ENCODE measurements at places on chromosomes 12 and 14. TPM values are rescaled to one million over a fixed set of nuclear protein-coding genes. Genes with fewer than 3 reads are reported as not detected.

- H3K27ac ChIP-seq: no peak overlapping the region
- H3K36me3 ChIP-seq: no peaks in the 10 kb centered on the region
- H3K4me1 ChIP-seq: no peaks in the 10 kb centered on the region
- no peak overlapping the region for H3K4me3 ChIP-seq
- DNase-seq: no peak
- no peaks in the 10 kb centered on the region for H3K27me3 ChIP-seq
These were observed 21.9 kb upstream of the SLC15A5 start for GRCh38 chr12:16299403-16299802.

DNA sequence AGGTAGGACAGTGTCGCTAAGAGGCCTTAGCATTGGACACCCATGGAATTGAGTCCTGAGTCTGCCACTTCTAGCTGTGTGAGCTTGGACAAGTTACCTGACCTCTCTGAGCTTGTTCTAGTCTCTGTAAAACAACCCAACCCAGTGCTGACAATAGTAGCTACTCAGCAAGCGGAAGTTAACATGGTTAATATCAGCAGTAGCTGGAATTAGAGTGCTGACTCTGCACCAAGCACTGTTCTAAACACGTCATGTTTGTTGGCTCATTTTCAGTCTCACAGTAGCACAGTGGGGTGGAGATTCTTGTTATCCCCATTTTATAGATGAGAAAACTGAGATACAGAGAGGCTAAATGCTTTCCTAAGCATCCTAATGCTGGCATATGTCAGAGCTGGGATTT is 47.5 kb upstream of the RIN3 start:
- peaks cover 8% of the 10 kb centered on the region for H3K36me3 ChIP-seq
- H3K4me3 ChIP-seq: no peak overlapping the region
- no peak for DNase-seq

DNAI7 gene
- not detected for total RNA-seq

GRCh38 chr12:12822886-12823285 is 9.7 kb downstream of the DDX47 start:
- peaks cover 21% of the 10 kb centered on the region for H3K4me1 ChIP-seq
- H3K36me3 ChIP-seq: peaks cover 32% of the 10 kb centered on the region
- no peaks in the 10 kb centered on the region for H3K27me3 ChIP-seq
- no peak overlapping the region for H3K27ac ChIP-seq

GRCh38 chr12:114656906-114657596 is 26.9 kb downstream of the TBX3 start:
- no peaks in the 10 kb centered on the region for H3K4me1 ChIP-seq
- H3K27me3 ChIP-seq: peaks cover 26% of the 10 kb centered on the region
- DNase-seq: no peak
- no peaks in the 10 kb centered on the region for H3K36me3 ChIP-seq

CLEC6A gene
- total RNA-seq: not detected

DNA sequence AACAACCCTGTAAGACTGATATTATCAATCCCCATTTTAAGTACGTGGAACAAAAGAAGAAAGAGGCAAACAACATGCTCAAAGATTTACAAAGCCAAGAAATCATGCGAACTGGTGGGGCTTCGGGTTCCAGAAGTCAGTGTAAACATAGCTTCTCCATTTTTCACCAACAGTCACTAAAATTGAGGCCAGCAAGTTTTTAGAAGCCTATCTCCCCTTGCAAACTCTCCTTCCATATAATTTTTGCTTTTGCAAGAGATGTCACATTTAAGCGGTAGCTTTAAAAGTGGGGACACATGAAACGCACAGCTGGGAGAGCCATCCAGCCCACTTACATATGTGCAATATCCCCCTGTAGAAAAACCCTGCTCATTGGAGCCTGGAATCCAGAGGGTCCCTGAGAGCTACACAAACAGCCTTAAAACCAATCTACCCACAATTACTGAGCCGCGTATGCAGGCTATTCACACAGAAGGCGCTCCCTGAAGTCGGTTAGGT is 797 bp downstream of the SLC11A2 start:
- peak overlapping the region; percentile 93 for H3K27ac ChIP-seq
- H3K4me3 ChIP-seq: peak overlapping the region; percentile 95
- no peak for DNase-seq
- peaks cover 4% of the 10 kb centered on the region for H3K27me3 ChIP-seq

GPR132 gene
- total RNA-seq: 88.3 TPM

GRCh38 chr12:19981944-19982343 is 386.4 kb upstream of the PDE3A start:
- no peak overlapping the region for H3K27ac ChIP-seq
- H3K36me3 ChIP-seq: no peaks in the 10 kb centered on the region
- no peak overlapping the region for H3K4me3 ChIP-seq
- no peak for DNase-seq

DNA sequence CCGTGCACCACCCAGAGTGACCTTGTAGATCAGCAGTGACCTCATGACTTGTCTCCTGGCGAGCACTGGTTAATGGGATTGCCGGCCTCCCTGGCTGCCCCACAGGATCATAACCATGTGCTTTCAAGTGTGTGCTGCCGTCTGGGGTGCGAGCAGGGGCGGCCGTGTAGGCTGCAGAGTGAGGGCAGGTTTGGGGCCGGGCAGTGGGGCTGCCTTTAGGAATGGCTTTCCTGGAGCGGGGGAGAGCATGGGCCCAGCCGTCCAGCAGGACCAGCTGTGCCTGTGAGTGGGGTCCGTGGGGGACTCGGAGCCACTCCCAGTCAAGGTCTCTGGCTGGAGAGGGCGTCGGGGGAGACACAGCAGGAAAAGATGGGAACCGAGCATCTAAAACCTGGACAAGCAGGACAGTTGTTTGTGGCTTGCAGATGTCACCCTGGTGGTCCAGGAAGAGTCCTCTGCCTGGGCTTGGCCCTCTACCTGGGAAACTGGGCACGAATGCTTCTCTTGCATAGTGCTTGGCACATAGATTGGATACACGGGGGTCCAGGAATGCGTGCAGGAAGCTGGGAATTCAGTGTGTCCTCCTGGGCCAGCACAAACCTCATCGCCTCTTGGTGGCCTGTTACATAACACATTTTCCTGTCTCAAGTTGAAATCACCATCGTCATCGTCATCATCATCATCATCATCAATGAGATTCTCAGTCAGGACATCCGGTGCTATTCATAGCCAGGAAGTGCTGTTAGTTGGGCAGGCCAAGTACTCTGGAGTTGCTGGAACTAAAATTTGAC is 96.0 kb downstream of the ADGRD1 start:
- no peak overlapping the region for H3K4me3 ChIP-seq
- no peaks in the 10 kb centered on the region for H3K4me1 ChIP-seq
- no peak overlapping the region for H3K27ac ChIP-seq
- no peak for DNase-seq
- no peaks in the 10 kb centered on the region for H3K36me3 ChIP-seq

CD27 gene
- total RNA-seq: 2.2 TPM

SLC39A2 gene
- total RNA-seq: not detected

DNA sequence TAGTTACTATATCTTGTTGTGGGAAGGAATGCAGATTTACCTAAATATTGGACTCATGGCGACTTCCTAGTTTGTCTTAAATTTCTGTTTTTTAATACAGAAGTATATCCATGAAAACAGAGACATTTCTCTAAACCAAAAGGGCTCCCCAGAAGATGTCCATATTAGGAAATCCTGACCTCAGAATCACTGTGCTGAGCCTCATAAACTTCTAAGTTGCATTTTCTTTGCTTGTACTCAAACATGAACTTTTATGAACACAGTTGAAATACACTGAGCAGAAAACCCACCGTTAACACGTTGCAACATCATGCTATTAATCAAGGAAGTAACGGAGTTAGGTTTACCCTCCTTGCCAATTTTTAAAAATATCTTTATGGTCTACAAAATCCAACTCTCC is 42.9 kb upstream of the NR2C1 start:
- H3K4me1 ChIP-seq: no peaks in the 10 kb centered on the region
- H3K4me3 ChIP-seq: no peak overlapping the region
- H3K27ac ChIP-seq: no peak overlapping the region
- H3K36me3 ChIP-seq: no peaks in the 10 kb centered on the region

RERG gene
- total RNA-seq: not detected

SOAT2 gene
- total RNA-seq: not detected

DNA sequence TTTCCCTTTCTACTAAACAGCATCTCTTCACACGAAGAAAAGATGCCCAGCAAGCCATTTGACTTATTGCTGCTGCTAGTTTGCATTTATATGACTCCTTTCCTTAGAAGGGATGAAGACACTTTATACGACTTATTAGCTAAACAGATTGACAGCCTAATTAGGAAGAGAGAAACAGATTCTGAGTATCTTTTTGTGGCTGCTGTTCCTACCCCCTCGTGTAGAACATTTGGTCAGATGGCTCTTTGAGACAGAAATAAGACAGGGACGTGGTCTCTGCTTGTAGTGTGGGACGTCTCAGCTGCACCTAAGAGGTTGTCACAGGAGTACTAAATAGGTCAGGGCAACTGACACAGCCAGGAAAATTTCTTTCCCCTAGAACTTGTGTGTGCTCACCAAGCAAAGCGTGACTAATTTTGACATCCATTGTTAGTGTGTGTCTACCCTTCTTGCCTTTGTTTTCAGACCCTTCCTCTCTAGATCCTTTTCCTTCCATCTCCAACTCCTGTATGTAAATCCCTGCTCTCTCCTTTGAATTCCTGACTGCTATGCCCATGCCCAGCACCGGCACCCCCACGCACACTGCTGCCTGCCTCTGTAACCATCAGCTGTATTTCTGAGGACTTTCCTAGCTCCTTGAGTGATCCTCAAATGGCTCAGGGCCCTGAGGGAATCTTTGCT is 83.2 kb downstream of the DAD1 start:
- H3K27ac ChIP-seq: peak overlapping the region; percentile 86
- H3K27me3 ChIP-seq: no peaks in the 10 kb centered on the region
- DNase-seq: no peak
- H3K36me3 ChIP-seq: no peaks in the 10 kb centered on the region
- H3K4me3 ChIP-seq: peak overlapping the region; percentile 81
- H3K4me1 ChIP-seq: peaks cover 41% of the 10 kb centered on the region

- H3K4me3 ChIP-seq: peak overlapping the region; percentile 99
- no peak for DNase-seq
- peaks cover 6% of the 10 kb centered on the region for H3K36me3 ChIP-seq
- peaks cover 85% of the 10 kb centered on the region for H3K4me1 ChIP-seq
- H3K27me3 ChIP-seq: no peaks in the 10 kb centered on the region
These were observed 152.6 kb downstream of the PRKCH start for GRCh38 chr14:61474015-61474414.

DNA sequence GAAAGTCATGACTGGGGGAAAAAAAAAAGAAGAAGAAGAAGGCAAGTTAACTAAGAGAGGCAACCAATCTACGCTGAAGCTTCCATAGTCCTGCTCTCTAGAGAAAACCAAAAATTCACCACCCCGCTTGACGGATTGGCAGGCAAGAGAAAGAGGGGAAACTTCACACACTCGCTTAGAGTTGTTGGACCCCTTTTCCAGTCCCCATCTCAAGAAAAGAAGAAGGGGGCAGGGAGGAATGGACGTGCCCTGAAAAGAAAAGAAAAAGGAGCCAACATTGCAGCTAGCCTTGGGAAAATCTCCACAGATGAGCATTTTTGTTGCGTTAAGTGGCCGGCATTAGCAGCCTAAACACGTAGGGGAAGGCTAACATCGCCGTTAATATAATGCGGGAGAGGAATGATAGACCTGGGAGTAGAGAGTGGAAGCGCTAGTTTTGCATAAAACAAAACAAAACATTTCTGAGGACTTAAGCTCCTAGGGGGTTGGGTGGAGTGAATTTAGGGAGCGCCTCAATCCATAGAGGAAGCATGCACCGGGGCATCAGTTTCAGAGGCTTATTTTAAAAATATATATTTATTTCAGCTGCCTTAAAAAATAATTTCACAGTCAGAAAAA is 11.3 kb upstream of the FOXG1 start:
- peaks cover 9% of the 10 kb centered on the region for H3K36me3 ChIP-seq
- no peaks in the 10 kb centered on the region for H3K4me1 ChIP-seq
- DNase-seq: no peak
- peaks cover 50% of the 10 kb centered on the region for H3K27me3 ChIP-seq

SIX6 gene
- not detected for total RNA-seq

KLRG1 gene
- 23.2 TPM for total RNA-seq

DNA sequence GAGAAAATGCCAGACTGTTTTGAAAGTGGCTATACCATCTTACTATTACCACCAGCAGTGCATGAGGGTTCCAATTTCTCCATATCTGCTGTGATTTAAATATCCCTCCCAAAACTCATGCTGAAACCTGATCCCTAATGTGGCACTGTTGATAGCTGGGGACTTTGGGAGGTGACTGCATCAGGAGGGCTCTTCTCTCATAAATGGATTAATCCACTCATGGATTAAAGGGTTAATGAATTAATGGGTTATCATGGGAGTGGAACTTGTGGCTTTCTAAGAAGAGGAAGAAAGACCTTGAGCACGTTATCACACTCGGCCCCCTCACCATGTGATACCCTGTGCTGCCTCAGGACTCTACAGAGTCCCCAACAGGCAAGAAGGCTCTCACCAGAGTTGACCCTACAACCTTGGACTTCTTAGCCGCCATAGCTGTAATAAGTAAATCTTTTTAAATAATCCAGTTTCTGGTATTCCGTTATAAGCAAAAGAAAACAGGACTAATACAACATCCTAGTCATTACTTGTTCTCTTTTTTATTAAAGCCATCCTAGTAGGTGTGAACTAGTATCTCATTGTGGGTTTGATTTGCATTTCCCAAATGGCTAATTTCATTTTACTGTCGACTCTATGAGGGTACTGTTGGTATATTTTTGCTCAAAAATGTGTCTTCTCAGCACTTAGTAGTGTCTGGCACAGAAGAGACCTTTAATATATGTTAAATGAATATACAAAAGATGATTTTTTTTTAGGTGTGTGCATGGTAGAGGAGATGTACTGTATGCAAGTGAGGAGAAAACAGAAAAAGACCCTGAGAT is 14.3 kb downstream of the PPP1R12A start:
- H3K27ac ChIP-seq: no peak overlapping the region
- no peak for DNase-seq
- H3K36me3 ChIP-seq: no peaks in the 10 kb centered on the region
- no peak overlapping the region for H3K4me3 ChIP-seq

GRCh38 chr12:130924966-130925665 is 28.6 kb upstream of the ADGRD1 start:
- no peak overlapping the region for H3K4me3 ChIP-seq
- no peaks in the 10 kb centered on the region for H3K4me1 ChIP-seq
- no peaks in the 10 kb centered on the region for H3K36me3 ChIP-seq
- no peak for DNase-seq
- peaks cover 49% of the 10 kb centered on the region for H3K27me3 ChIP-seq

DNA sequence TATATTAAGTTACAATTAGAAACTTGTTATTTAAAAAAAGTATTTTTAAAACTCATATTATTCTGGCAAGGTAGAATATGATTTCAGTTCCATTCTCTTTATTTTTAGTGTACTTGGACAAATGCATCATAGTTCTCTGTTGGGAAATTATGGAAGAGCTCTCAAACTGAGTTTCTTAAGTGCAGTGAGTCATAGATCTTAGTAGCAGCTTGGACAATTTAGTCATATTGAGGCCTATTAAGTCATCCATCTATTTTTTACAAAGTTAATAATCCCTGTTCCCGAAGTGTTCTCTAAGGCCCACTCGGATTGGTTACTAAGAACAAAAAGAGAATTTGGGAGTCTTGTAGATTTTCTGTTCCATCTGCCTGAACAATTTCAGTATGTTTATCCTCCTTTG is 113.9 kb downstream of the ANO4 start:
- no peak overlapping the region for H3K27ac ChIP-seq
- no peaks in the 10 kb centered on the region for H3K27me3 ChIP-seq

GRCh38 chr12:79886917-79887519 is 47.9 kb downstream of the PPP1R12A start:
- no peak for DNase-seq
- no peaks in the 10 kb centered on the region for H3K27me3 ChIP-seq
- no peak overlapping the region for H3K4me3 ChIP-seq
- no peaks in the 10 kb centered on the region for H3K36me3 ChIP-seq
- H3K27ac ChIP-seq: no peak overlapping the region
- H3K4me1 ChIP-seq: peaks cover 39% of the 10 kb centered on the region

GRCh38 chr14:24630872-24631477 is 3.0 kb downstream of the GZMB start:
- peaks cover 72% of the 10 kb centered on the region for H3K4me1 ChIP-seq
- no peaks in the 10 kb centered on the region for H3K27me3 ChIP-seq
- peak overlapping the region; percentile 99 for H3K27ac ChIP-seq
- DNase-seq: no peak
- peak overlapping the region; percentile 98 for H3K4me3 ChIP-seq

MUCL1 gene
- total RNA-seq: 11.3 TPM

Data from natural killer cell treated with Interleukin-12 subunit alpha and Interleukin-12 subunit beta and Interleukin-15 and Interleukin-18, amount 100 ng/mL, for 72 hours (primary cell).